ENCODE measurements at places on chromosomes 5 and 9.

GRCh38 chr5:172647352-172648012, 6.4 kb downstream of the NEURL1B start:
- no peak for DNase-seq

DNA sequence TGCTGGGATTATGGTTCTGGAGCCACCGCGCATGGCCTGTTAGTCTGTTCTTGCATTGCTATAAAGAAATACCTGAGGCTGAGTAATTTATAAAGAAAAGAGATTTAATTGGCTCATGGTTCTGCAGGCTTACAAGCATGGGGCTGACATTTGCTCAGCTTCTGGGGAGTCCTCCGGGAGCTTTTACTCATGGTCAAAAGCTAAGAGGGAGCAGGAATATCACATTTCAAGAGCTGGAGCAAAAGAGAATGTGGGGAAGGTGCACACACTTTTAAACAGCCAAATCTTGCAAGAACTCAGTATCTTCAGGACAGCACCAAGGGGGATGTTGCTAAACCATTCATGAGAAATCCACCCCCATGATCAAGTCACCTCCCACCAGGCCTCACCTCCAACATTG, 12.1 kb downstream of the JAK2 start:
- DNase-seq: no peak

- DNase-seq: no peak
Observed at GRCh38 chr5:61588216-61588615, 256.2 kb downstream of the ZSWIM6 start.

DNA sequence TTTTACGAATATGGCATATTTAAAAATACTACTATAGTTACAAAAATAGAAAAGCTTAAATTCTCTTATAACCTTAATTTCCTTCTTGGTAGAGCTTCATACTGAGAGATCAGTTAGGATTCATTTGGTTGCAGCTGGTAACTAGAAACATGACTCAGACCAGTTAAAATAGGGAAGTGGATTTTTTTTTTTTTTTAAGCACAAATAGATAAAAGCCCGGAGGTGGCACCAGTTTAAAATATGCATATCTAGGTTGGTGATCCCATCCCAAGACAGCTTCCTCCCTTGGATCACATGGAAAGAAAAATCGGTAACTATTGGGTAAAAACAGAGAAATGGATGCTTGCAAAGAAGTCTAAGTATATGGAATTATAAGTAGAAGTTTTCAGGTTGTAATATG, 1634.3 kb downstream of the MAT2B start:
- peak; percentile 22 for DNase-seq

DNA sequence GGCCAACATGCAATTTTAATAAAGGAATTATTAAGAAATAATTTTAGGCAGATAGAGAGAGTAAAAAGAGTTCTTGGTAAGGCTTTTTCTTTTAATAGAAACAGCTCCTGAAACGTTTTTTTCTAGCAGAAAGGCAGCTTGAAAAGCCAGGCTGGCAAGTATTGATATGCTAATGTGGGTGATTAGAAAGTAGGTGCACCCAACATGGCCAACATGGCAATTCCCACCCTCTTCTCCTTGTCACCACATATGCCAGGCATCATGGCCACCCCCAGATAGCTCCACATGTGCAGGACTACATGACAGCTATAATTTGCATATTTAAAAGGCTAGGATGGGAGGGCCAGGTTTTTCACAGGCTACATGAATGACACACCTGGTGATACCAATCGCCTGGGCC, 615.2 kb downstream of the PTPRD start:
- DNase-seq: no peak

DNA sequence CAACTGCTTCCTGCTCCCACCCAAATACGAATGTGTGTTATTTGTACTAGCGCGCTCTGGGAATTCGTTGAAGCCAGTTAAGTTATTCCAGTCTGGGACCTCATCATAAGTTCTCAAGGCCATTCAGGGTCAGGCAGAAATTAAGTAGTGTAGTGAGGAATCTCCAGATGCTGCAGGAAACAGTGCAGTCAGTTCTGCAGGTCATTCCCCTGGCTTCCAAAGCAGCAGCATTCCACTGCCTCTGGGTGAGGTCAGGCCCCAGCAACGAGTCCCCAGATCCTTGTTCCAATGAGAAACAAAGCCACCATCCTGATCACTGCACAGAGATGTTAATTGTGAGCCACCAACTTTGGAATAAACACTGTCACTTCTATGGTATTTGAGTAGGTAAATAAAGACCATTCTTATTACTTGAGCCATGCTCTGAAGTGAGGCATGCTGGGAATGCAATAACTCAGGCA, 33.1 kb downstream of the SVEP1 start:
- DNase-seq: no peak

GRCh38 chr5:171891595-171891994, 106.0 kb downstream of the SMIM23 start:
- no peak for DNase-seq

GRCh38 chr5:170252720-170253350, 20.1 kb downstream of the C5orf58 start:
- no peak for DNase-seq

- DNase-seq: no peak
Observed at GRCh38 chr9:72383978-72384709, 19.1 kb upstream of the ZFAND5 start.

GRCh38 chr5:122390694-122391093, 78.7 kb downstream of the SNCAIP start:
- no peak for DNase-seq

DNA sequence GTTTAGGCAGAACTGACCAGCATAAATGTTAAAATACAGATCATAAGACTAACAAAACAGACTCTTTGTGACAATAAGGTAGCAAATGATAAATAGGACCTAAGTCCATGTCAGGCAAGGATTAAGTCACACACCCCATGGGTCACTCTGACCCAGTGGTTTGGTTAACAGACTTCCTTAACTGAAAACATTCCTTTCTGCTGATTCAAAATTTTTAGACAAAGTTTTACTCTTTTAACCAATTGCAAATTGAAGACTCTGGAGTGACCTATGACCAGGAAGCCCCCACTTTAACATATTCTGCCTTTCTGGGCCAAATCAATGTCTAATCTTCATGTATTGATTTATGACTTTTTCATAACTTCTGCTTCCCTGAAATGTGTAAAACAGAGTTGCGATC, 4.9 kb upstream of the NXNL2 start:
- no peak for DNase-seq

DNA sequence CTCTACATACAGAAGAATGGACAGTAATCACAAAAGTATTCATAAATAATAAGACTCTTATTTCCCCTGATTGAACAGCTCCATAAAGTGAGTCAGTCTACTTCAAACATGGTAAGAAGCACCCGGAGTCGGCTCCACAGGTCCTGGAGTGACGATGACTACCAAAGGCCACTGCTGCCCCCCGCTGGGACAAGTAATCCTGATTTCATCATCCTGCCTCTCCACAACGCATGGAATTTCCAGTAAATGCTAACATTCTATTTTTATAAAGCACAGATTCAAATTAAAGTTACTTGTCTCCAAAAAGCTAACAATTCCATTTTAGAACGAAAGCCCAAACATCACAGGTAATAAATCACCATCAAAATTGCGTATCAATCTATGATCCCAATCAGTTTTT, 16.2 kb downstream of the ATPSCKMT start:
- DNase-seq: peak; percentile 74

- no peak for DNase-seq
Observed at GRCh38 chr9:83472764-83473163, 65.4 kb downstream of the FRMD3 start.

- no peak for DNase-seq
Observed at GRCh38 chr5:116475338-116475737, 99.3 kb downstream of the SEMA6A start.

DNA sequence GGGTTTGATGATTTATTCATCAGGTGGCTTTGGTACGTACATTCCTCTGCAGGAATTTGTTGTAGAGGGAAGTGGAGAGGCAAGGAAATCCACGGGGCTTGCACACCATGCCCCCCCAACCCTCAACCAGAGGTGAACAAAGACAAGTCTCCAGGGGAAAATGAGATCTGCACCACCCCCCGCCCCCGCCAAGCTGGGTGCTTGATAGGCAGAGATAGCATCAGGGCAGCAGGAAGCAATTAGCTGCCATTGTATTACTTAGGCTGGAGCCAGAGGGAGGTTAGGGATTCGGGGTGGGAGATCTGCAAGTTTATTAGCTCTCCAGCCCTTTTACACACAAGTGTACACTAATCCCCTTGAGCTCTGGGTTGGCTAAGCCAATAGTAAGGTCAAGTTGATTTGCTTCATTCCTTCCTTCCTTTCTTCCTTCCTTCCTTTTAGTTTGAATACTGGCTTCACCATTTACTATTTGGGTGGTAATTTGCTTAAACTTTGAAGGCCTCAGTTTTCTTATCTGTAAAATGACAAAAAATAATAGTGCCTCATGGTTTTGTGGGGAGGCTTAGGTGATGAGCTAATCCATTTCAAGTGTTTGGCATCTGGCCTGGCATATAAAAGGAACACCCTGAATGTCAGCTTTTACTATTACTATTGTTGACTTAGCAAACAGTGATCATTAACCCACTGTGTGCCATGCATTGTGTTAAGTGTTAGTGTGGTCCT, 34.1 kb downstream of the SPRY4 start:
- DNase-seq: peak; percentile 98

- no peak for DNase-seq
Observed at GRCh38 chr5:76341651-76342334, 61.3 kb upstream of the IQGAP2 start.

GRCh38 chr5:132758451-132758850, 11.2 kb downstream of the CCNI2 start:
- DNase-seq: no peak

DNA sequence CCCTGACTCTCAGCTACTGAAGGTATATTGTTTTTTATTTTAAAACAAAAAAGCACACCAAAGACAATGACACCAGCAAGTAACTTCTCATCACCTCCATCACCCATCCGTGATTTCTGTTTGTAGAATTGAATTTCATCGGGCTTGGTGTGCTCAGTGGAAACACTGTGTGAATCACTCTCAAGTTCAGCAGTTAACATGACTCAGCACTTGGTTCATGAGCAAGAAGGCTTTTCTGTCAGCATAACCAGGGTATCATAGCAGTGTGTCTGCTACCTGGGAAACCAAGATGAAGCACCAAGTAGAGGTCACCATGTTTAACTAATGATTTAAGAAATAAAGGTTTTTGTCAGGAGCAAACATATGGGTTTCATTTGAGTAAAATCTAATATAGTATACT, 123.7 kb downstream of the INSYN2B start:
- DNase-seq: peak; percentile 9

- no peak for DNase-seq
Observed at GRCh38 chr5:176624938-176625337, 5.4 kb downstream of the SNCB start.

GRCh38 chr9:21381448-21382339, 3.5 kb downstream of the IFNA2 start:
- no peak for DNase-seq

DNA sequence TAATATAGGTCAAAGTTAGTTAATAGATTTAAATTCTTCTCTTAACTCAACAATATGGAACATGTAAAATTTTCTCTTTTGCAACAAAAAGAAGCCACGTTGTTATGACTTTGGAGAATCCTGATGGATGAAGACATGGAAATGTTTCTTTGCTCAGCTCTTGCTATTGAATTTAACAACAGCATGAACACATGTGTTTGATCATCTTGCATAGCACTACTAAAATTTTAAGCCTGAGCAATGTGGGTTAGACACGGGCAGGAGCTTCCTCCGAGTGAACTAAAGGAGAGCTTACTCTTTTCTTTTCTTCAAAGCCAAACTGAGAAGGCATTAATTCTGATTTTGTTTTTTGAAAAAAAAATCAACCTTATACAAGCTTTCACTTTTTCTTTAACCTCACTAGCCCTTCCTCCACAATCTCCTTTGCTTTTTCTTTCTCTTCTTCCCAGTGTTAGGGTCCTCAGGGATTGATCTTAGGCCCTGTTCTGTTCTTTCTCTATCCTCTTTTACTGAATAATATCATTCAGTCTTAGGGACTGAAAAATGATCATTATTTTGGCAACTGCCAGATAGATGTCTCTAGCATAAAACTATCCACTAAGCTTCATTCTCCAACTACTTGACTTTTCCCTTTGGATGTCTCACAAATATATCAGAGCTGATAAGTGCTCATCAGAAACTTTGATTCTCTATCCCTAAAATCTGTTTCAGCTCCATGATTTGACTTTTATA, 36.9 kb downstream of the ADAMTS19 start:
- DNase-seq: no peak

- peak; percentile 15 for DNase-seq
Observed at GRCh38 chr5:76986825-76987526, 34.1 kb downstream of the CRHBP start.

DNA sequence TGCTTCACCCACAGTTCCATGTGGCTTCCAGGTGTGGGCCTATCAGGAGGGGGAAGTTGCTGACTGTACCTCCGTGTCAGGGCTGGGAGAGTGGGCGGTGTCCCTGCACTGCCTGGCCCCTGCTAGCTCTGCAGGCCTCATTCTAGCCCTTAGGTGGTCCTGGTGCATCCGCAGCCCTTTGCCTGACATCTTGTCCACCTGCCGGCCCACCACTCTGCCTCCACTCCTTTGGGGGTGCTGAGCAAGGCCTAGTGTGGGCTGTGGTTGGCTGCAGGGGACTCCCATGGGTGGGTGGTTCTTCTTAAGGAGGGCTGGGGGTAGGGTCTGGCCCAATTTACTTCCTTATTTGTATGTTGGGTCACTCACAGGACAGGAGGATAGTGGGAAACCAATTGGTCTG, 66.9 kb downstream of the HSPA4 start:
- DNase-seq: no peak

DNA sequence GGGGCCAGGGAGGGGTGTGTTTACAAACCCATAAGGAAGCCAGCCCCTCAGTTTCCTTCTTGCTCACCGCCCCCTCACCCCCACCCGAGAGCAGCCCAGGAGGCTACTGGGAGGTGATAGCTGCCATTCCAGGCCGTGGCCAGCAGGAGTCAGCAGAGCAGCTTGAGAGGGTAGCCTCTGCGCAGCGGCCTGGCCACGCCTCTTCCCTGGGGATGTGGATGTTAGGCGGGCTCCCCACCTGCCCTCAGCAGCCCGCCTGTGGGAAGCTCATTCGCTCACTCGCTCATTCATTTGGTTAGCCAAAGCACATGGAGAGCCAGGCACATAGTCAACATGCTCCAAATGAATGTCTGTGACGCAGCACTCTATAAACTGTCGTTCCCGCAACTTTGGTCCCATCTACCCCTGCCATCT, 6.1 kb upstream of the DPM2 start:
- peak; percentile 88 for DNase-seq

GRCh38 chr9:35714579-35715252, 17.3 kb downstream of the TLN1 start:
- no peak for DNase-seq

All from A673 (cell line).